ENCODE measurements at places on chromosomes 12 and 14.
A peak's percentile ranks its signal among the peaks of the same experiment; 100 is the strongest.

- no peak for DNase-seq
Observed at GRCh38 chr12:90953956-90954421, 987 bp downstream of the CCER1 start.

DNA sequence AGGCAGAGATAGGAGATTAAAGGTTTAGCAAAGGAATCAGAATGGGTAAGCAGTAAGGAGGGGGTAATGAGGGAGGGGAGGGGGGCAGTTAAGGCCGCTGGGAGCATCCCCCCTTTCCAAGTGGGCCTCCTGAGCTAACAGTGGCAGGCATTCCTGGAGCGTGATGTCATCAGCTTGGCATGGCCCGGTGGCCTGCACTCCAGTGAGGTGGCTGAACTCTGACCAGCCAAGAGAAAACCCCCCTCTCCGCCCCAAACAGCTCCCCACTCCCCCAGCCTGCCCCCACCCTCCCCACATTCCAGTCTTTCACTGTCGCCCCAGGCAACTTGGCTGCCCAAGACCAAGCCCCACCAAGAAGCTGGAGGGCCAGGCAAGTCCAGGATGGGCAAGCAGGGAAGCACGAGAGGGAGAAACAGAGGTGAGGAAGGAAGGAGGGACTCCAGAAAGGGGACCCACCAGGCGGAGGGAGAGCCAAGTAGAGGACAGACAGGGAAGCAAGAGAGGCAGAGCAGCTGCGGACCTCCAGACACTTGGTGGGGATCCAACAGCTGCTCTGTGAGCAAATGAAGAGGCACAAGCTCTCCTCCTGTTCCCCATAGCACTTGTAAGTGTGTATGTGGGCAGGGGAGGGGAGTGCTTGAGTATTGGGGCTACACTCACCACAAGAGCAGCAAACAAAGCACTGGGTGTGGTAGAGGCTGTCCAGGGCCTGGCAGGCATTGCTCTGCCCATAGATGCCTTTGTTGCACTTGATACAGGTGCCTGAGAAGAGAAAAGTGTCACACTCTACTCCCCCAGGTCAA lies 4.5 kb downstream of the AJUBA start:
- no peak for DNase-seq

GRCh38 chr12:107399046-107399445 lies 286.6 kb upstream of the PWP1 start:
- DNase-seq: no peak

DNA sequence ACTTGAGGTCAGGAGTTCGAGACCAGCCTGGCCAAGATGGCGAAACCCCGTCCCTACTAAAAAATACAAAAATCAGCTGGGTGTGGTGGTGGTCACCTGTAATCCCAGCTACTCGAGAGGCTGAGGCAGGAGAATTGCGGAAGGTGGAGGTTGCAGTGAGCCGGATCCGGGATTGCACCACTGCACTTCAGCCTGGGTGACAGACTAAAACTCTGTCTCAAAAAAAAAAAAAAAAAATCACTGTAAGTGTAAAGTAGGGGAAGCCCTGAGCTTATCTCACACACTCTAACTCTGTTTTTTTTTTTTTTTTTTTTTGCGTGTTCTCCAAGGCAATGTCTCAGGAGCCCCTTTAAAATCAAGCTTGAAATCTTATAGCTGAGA lies 421 bp upstream of the RBMS2 start:
- DNase-seq: no peak

GRCh38 chr12:51262758-51263177 lies 7.4 kb downstream of the SMAGP start:
- DNase-seq: no peak

- DNase-seq: no peak
Observed at GRCh38 chr12:132247718-132248452, 81.5 kb downstream of the GALNT9 start.

DNA sequence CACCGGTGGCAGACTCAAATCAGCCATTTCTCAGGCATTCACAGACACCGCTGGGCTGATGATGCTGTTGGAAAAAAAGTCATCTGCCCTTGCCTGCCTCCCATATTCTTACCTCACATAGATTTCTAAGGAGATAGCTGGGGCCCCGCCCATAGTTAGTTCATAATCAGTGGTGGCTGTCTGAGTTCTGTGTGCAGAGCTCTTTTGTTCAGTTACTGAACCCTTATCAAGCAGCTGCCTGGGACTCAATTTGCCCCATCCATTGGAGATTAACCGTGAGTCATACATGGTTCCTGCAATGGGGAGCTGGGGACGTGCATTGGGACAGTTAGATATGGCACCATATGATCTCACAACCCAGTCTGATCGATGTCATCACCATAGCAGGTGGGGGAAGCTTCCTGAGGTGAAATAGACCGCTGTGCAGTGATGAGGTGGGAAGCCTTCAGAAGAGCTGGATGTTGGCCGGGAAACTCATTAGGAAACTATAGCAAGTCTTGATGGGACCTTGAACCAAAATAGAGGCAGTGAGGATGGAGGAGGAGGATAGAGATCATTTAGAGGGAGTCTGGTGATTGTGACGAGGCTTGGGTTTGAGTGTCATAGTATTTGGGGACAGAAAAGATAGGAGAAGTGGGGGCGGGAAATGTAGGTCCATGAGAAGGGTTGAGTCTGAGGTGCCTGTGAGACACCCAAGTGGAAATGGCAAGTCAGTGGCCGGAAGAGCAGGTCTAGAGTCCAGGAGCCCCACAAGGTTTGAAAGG lies 147.8 kb downstream of the GCH1 start:
- DNase-seq: no peak

- no peak for DNase-seq
Observed at GRCh38 chr14:38168416-38168815, 39.3 kb upstream of the SSTR1 start.

DNA sequence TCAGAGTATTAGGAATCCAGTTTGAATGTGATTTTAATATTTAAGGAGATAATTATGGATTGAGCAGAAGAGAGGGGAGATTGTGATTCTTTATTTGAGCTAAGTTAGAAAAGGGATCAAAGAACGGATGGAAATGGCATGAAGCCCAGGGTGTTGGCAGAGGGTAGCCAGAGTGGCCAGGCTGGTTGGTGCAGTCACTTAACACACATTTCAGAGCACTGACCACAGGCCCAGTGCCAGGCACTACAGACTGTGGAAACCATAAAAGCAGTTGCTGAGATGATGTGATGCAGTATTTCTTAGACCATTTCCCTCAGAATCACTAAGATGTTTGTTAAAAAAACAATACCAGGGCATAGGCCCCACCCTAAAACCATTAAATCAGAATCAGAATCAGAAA lies 167.7 kb upstream of the AMIGO2 start:
- DNase-seq: no peak

DNA sequence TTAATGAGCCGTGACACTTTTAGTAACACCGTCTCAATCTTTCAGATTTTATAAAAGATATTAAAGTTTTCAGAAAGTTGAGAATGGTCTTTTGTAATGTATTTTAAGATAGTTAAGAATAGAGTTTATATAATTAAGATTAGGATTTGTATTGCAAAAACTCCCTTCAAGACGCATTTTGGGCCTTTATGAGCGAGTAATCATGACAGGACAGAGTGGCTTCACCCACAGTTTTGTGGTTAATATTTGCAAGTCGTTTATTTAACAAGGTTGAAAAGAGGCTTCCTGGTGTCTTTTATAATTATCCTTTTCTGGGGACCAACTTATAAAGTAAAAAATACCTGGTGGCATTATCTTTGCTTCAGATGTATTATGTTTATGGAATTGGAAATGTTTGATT lies 44.0 kb downstream of the TRAF3 start:
- no peak for DNase-seq

GRCh38 chr12:88417531-88417930 lies 162.7 kb downstream of the KITLG start:
- no peak for DNase-seq

DNA sequence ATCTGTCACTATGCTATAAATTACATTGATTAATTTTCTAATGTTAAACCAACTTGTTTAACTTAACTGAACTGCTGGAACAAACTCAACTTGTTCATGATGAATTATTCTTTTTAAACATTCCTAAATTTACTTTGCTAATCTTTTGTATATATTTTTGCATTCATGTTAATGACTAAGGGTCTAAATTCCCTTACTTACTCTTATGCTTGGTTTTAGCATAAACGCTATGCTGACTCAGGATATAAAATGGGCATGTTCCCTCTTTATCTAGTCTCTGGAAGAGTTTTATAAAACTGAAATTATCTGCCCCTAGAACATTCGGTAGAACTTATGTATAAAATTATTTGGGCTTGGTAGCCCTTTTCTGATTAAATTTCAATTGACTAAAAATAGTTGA lies 342.8 kb upstream of the DIO2 start:
- no peak for DNase-seq

DNA sequence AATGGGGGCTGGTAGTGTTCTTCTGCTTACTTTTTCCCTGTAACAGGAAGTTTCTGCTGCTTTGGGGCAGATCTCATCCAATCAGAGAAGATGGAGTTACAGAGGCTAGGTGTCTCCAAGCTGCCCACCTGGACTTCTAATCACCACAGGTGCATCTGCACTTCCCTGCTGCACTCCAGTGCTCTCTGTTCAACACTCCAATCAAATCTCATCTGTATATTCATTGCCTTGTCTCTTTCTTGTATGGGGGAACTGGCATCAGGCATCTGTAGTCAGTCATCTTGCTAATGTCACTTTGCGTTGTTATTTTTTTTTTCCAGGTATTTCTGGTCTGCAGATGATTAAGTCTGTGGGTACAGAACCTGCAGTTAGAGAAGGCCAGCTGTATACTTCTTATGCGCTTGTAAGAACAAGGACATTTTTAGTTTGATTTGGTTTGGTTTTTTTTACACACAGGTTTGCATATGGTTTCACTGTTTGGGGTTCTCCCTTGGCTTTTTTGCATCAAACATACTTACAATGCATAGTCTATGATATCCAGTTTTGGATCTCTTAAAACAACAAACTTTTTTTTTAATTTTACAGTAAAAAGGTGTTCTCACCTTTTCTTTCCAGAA lies 116.0 kb downstream of the METTL25 start:
- no peak for DNase-seq

DNA sequence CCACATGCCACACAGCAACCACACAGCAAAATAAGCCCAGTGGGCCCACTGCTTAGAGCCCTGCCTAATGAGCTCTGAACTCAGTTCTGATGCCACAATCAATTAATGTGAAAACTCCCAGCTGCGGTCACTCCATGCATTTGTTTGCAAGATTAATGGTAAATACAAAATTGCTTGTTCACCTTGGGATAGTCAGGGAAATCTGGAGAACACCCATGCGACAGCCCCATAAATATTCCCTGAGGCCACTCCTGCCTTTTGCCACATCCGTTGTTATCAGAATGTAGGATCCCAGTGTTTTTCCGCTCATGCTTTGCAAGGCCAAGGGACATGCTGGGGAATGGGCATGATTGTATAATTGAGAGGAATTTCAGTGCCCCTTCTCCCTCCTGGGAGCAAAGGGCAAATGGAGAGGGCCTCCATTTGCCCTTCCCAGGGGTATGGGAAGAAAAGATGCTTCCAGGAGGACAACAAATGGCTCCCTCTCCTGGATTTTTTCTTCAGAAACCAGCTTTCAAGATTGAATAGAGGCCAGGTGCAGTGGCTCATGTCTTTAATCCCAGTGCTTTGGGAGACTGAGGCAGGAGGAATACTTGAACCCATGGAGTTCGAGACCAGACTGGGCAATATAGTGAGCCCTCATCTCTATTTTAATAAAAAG lies 30.8 kb upstream of the CMKLR1 start:
- no peak for DNase-seq

DNA sequence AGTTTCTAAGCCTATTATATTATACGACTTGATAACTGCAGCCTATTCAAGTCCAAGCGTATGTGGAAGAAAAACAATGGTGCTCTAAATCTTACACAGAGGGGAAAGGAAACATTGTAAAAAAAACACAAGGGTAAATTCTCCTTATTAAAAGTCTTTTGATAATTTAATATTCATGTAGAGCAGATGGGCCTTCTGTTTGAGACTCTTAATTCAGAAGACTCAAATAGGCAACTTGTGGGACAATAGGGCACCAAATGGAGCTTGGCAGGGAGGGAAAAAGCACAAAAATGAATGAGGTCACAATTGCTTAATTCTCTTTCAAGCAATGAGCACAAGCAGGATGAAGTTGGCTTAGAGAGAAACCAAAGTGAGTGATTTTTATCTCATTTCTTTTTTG lies 159.4 kb downstream of the NELL2 start:
- DNase-seq: no peak

DNA sequence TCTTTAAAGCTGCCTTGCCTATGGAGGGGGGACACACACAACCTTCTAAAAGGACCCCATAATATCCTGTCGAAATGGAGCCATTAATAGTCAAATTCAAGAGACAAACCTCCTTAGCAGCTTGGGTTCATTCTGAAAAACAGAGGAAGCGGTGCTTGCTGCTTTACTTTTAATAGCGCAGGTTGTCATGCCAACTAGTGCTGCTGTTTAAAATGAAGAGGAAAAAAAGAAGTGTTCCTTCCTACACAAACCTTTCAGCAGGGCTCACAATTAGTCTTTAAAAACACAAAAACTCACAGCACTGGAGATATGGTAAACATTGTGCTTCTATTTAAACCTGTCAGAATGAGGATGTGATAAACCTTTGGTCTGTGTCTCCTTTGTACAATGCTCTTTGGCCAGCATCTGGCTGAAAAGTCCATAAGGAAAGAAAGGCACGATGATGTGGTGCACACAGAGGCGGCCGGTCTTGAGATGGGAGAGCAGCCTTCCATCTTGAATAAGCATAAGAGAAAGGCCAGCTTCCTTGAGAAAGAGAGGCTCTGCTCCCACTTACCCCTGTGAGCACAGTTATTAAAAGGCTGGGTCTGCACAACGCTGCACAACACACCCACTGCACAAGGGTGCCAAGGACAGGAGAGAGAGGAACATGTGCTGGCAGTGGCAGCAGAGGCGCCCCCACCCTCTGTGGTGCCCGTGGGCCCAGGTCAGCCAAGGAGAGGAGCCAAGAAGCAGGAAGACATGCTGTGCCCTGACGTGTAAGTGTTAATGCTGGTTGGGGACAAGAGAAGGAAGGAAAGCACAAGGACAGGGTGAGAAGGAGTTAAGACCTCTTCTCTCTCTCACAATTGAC lies 144.6 kb downstream of the TTC7B start:
- peak; percentile 26 for DNase-seq

GRCh38 chr12:127542391-127542790 lies 724.6 kb upstream of the TMEM132C start:
- DNase-seq: no peak

DNA sequence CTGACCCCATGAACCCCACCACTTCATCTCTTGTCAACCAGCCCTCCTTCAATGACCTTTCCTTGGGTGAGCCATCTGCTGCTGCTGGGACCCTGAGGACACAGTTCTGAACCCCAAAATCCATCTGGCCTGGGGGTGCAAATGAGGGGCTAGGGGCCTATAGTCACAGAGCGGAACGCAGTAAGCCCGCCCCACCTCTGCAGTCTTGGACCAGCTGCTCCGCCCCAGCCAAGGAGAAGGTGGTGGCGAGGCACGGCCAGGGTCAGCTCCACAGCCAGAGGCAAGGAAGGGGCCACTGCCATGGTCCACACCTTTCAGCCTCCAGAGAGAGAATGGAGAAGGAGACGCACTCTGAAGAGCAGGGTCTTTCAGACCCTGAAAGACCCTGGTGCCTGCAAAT lies 5.1 kb downstream of the TMEM179 start:
- DNase-seq: no peak

DNA sequence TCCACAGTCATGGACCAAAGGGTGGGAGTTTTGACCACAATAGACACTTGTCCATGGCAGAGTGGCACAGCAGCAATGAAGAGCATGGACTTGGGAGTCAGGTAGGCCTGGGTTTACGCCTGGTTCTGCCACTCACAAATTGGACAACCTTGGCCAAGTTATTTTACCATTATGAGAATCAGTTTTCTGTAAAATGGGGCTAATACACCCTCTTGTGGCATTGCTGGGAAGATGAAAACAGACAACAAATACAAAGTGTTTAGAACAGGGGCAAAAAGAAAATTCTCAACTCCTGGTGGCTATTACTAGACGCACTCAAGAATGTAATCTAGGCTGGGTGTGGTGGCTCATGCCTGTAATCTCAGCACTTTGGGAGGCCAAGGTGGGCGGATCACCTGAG lies 2.6 kb downstream of the C12orf43 start:
- no peak for DNase-seq

Data from GM10248 (cell line).